ENCODE measurements at places on chromosomes 5 and 9.

GRCh38 chr5:176779537-176779936 is 30.8 kb upstream of the UNC5A start:
- DNase-seq, result no peak

DNA sequence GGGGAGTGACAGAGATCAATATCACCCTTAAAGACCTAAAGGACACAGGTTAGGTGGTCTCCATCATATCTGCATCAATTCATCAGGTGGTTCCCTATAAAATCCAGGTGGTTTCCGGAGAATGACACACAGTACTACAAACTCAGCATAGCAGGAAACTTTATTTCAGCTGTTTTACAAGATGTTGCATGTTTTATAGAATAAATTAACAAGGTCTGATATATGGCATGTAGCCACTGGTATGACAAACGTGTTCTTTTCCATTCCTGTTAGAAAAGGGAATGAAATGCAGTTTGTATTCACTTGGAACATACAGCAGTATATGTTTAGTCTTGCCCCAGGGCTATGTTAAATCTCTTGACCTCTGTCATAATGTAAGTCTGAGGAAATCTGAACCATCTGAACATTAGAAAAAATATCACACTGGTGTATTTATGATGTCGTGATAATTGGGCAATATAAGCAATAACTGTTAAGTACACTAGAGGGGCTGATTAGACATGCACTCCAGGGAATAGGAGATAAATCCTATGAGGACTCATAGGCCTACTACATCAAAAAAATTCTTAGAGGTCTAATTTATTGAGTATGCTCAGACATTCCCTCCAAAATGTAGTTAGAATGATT is 42.2 kb upstream of the TNFSF8 start:
- no peak for DNase-seq

DNA sequence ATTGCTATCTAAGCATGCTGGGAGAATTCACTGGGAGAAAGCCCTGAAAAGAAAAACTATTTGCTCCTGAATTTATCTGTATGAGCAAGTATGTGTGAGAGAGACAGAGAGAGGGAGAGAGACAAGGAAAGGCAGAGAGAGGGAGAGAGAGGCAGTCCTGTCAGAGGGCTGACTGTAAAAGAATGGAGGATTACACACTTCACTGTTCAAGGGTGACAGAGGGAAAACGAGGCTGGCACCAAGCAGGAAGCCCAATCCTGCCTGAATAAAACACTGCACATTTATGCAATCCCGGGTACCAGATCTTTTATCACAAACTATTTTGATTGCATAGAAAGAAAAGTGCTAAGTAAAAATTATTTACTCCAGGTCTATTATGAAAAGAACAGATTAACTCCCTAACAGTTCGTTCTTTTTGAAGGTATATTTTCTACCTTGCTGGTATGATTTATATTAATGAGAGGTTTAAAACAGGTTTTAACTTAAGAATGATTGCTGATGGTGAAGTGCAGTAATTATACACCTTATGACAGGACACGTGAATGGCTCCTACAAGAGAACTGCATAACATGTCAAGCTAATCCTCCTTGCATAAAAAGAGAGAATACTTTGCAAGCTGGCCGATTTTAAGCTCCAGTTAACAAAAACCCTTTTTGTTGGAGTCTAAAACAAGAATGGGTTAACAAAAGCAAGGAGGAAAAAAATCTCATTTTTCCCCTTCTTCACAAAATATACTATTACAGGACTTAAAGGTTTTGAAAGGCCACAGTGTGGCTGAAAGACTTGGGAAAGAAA is 82.5 kb downstream of the NFIB start:
- DNase-seq, result no peak

GRCh38 chr5:75046366-75047142 is 5.8 kb downstream of the GCNT4 start:
- DNase-seq, result no peak

DNA sequence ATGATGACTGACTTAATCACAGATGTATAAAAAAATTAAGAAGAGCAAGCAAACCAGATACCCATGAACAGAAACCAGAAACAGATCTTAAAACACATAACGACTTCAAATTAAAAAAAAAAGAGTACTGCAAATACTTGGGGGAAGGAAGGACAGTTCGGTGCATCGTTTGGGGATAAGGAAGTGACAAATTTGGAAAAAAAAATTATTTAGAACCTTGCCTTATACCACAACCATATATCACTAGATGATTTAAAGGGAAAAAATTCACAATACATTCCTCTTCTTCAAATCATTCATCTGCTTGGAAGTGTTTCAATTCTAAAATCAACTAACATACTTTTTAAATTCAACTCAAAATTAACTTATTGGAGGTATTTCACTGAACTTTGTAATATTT is 1038.6 kb upstream of the DMAC1 start:
- DNase-seq, result no peak

- DNase-seq, result no peak
Measured at GRCh38 chr5:91367908-91368648, 15.0 kb downstream of the ARRDC3 start.

DNA sequence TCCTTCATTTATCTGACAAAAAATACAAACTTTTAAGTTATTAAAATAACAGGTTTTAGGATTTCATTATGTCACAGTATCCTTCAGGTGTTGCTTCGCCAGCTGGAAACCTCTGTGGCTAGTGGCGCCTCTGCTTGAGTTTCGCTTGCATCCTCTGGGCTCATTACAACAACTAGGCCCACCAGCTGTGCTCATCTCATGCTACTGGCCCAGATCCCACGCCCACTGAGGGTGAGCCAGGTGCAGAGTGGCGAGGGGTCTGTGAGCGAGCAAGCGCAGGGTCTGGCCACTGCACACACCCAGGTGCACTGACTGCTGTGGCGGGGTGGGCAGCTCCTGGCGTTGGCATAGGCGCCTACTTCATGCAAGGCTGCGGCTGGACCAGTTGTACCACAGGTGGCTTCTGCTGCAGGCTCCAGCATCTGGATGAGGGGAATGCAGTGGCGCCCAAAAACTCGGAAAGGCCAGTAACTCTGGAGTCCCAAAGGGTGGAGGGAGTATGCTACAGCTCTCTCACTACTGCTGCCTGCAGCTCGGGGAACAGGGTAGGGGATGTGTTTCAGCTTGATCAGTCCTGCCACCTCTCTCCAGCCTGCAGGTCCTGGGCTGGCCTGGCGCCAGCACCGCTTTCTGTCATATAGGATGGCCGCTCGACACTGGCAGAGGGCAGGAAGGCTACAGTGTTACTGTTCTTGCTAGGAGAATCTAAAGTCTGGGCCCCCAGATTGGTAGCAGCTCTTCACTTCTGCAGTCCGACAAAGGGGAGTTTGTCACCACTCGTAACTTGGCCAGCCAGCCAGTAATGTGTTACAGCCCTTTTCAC is 452.1 kb downstream of the TUSC1 start:
- no peak for DNase-seq

DNA sequence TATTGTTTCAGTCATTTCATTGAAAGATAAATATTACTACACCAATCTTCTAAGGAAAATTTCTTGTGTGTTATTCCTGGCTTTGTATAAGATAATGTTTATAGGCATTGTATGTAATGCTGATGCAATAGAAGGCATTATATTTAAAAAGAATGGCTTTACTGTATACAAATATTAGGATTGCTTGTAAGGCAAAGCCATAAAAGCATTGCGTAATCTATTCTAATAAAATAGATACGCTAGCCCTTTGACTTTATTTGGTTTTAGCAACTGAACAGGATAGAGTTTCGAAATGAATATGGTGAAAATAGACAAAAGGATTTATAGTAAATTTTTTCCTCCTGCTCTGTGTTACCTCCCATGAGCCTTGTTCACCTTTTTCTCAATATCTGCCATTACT is 5.5 kb upstream of the LYSMD3 start:
- no peak for DNase-seq

DNA sequence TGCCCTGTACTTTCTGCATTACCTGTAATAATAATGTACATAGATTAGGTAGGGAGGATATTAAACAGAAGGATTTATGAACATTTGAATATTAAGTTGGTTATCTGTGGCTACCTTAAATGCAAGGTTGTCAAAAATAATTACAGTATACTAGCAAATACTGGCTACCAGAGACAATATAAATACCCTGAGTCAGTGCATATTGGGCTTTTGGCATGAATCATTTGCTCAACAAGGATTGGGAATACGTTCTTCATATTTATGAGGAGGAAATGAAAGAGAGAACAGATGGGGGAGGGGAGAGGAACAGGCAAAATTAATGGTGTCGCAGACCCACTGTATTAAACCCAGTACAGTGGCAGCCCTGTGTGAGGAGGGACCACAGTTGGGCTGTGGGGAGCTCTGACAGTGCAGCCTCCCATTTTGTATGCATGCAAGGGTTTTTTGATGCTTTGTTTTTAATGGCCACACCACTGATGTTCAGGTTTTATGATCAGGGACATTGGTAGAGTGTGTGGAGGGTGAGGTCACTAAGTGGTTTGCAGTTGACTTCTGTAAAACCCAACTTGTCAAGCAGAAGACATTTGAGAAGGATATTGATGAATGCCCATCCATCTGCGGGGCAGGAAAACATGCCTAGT is 56.9 kb downstream of the MVB12B start:
- no peak for DNase-seq

DNA sequence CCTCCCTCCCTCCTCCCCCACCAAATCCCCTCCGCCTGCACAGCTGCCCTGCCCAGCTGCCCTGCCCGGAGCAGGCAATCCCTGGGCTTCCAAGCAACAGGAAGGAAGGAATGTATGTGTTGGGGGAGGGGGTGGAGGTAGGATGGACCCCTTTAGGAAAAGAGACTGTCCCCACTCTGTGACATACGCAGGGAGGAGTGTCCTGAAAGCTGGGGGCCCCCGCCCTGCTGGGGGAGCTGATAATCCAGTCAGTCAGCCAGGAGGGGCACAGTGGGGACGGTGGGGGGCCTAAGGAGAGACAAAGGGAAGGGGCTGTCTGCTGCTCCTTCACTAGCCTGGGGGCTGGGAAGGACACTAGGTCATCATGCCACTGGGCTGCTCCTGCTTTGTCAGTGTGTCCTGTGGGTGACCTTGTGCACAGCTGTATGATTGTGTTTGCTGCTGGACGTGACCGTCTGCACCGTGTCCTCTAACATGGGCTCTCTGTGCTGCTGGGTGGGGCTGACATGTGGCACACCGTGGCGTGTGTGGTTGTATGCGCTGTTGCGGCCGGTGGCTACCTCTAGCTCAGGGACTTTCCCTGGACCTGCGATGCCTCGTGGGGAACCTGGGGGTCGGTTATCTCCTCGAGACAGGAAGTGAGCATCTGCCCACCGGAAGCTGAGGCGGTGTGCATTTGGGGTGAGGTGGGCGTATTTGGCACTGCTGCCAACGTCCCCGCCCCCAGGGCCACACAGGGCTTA is 3.0 kb downstream of the N4BP3 start:
- DNase-seq, result no peak

DNA sequence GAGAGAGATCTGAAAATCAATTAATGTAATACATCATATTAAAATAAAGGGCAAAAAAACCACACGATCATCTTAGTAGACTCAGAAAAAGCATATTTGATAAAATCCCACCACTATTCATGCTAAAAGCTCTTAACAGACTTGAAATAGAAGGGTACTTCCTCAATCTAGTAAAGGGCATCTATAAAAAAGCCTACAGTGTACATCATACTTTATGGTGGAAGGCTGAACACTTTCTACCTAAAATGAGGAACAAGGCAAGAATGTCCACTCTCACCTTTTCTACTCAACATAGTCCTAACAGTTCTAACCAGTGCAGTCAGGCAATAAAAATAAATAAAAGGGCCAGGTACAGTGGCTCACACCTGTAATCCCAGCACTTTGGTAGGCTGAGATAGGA is 38.9 kb downstream of the POLK start:
- no peak for DNase-seq

DNA sequence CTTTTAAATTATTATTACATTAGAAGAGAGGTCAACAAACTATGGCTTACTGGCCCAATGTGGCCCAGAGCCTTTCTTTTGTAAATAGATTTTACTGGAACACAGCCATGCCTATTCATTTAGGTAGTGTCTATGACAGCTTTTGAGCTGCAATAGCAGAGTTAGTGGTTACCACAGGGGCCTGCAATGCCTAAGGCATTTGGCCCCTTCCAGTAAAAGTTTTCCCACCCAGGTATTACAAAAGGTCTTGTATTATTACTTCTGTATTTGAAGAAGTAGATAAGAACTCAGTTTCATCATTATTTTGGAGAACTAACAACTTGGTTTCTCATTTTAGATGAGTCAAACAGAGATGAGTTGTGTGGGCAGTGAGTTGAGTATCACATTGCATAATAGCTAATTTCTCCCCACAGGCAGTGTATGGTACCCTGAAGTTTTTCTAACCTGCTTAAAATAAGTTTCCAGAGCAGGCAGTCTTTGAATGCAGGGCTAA is 9.5 kb downstream of the MTRR start:
- no peak for DNase-seq

DNA sequence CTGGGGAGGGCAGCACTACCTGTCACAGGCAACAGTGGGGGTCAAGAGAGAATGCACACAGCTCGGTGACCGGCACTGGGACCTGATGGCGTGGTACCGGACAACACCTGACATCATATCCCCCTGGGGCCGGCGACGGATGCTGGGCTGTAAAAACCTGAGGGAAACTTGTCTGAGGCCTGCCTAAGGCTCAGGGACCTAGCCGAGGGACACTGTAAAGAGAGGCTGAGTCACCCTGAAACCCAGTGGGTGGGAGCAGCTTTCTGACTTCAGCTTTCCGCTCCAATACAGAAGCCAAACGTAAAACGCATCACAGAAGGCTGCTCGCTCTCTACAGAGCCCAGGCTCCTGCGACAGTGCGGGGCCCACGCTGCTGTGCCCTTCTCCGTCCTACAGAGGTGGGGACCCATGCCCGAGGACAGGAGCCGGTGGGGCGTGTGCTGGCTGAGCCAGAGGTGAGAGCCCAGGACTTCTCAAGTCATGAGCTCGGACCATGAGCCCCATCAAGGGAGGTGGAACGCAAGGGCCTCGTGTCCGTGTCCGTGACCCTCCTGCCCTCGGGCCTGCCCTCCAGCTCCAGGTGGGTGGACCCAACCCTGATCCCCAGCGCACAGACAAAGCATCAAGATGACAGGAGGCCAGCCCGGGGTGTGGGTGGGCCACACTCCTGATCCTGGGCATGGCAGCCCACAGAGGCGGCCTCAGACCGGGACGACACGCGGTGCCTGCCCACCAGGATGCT is 5.3 kb downstream of the RALGDS start:
- no peak for DNase-seq

- no peak for DNase-seq
Measured at GRCh38 chr9:95037789-95038521, 279.6 kb downstream of the FANCC start.

- no peak for DNase-seq
Measured at GRCh38 chr5:135543485-135544304, 7.9 kb upstream of the NEUROG1 start.

DNA sequence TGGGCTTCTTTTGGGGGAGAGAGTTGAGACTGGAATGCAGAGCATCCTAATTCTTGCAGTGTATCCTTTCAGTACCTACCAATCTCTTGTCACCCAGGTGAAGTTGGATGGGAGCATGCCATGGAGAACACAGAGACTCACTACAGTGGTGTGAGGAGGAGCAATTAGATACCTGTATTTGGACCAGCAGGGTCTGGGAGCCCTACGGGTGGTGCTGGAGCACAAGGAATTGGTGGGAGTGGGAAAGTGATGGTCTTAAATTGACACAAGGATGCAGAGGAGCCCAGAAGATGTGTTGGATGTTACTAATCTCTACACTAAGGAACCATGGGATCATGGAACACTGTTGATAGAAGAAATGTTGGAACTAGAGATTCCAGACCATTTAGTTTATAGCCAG is 212.7 kb downstream of the CHSY3 start:
- DNase-seq, result no peak

All from D721Med (cell line).